Sigmoid colon (tissue), 7 donors: ENCODE measurements at places on chromosomes 7 and 10. TPM values are rescaled to one million over a fixed set of nuclear protein-coding genes. Genes with fewer than 3 reads are reported as not detected.

DNA sequence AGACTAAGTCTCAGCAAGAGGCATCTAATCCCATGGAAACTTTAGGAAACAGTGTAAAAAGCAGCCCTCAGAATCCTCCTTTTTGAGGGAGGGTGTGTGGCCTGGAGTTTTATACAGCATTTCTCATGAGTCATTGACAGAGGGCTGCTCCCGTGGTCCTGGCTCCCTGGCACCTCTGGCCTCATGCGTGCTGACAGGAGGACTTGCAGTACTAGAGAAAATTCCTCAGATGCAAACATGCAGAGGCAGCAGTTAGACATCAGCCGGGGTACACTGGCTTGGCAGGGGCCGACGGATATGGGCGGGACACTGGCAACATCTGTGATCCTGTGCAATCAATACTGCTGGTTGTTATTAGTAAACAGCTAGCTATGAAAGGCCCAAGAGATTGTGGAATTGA, 925.1 kb upstream of the CELF2 start:
- no peak for DNase-seq

DNA sequence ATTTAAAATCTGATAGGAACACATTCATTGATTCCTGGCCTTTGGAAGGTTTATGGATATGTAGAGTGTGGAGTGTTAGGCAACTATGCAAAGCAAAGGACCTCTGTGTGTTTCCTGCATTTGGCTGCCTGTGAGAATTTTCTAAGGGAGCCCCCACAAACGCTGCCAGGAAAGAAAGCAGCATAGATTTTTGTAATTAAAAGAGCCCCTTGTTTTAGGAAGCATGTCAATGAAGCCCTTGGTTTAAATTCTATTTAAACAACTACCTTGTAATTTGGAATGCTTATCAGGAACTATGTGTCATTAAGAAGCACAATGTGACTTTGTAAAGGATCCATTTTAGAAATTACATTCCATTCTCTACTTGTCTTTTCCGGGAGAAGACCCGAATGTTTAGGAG, 742.5 kb downstream of the NXPH1 start:
- DNase-seq, result no peak

DNA sequence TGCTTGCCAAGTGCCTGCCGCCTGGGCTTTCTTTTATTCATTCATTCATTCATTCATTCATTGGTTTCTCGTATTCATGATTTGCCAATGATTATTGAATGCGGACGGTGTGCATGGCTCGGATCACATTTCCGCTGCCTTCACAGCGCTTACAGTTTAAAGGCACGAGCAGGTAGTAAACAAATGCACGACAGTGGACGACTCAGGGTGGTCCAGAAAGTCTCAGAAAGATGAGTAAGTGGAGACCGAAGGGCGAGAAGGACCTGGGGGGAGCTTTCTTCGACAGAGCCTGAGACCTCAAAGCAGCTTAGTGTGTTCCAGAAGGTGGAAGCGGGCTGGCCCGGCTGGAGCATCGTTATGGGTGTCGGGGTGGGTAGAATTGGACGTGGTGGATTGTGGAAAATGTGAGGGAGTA, 506 bp downstream of the MCM10 start:
- no peak for DNase-seq

DNA sequence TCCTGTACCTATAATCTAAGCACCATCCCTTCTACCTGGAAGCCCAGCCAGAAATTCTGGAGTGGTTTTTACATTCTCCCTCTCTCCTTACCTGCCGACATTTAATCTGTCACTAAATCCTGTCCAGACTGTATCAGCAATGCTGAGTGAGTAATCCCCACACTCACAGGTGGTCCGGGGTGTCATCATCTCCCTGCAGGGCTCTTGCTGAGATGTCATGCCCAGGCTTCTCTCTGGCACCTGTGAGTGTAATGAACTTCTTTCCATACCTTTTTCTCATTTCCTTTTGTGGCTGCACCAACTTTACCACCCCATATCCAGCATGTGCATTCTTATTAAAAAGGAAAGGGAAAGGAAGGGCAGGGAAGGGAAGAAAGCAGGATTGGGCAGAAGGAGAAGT, 355.2 kb downstream of the CCSER2 start:
- no peak for DNase-seq

DNA sequence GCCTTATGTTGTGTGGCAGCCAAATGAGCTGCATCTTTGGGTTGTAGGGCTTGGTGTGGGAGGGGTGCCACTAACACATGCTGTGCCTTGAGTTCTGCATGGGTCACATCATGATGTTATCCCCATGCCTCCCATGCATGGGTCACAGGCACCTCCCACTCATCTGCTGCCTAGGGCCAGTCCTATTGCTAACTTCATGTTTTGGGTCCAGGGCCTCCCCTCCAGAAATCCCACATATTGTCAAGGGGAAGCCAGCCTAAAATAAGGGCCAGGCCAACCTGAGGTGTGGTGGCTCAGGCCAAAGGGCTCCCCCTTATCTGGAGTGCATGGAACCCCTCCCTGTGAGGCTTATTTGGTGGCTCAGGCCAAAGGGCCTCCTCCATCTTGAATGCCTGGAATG, 299.0 kb downstream of the RPS24 start:
- no peak for DNase-seq

DNA sequence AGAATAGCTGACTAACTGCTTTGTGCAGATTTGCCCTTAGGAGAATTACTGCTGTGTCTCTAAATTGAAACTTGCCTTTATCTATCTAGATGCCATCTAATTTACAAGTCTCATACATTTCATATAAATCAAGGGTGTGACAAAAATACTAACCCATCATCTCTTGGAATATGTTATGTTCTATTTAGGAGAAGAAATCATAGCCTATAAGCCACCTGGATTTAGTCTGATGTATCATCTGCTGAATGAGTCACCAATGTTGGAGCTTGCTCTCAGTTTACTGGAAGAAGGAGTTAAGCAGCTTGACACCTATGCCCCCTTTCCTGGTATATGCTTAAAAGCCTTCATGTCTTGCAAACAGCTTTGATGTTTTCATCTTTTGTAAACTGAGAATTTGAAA, 43.5 kb downstream of the NUP205 start:
- no peak for DNase-seq

DNA sequence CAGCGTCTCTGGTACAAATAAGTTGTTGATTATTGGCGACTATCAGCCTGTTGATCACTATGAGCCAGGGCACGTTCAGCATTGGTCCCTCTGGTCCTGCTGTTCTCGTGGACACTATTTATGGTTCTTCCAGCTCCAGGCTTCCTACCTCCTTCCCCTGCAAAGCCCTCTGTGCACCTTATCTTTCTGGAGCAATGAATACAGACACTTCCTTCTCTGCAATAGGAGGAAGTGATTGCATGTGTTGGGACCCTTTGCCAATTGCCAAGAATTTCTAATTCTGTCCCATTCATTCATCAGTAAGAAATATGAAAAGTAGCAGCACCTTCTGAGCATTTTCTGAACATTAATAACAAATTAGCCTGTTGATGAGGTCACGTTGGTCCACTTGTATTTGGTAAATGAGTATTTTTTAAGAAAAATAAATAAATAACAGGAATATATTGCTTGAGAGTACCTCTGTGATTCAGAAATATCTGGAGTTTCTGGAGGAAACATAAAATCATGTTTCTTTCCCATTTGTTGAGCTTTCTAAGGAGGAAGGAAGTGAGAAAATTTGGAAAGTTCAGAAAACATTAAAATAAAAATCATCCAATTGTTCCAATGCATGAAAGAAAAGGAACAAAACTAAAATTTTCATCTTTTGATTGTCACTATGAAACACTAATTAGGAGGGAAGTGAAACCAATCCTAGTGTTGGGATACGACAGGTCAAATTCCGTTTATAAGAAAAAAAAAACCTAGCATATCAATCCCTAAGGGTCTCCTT, 259.1 kb upstream of the KLF6 start:
- DNase-seq, result no peak

DNA sequence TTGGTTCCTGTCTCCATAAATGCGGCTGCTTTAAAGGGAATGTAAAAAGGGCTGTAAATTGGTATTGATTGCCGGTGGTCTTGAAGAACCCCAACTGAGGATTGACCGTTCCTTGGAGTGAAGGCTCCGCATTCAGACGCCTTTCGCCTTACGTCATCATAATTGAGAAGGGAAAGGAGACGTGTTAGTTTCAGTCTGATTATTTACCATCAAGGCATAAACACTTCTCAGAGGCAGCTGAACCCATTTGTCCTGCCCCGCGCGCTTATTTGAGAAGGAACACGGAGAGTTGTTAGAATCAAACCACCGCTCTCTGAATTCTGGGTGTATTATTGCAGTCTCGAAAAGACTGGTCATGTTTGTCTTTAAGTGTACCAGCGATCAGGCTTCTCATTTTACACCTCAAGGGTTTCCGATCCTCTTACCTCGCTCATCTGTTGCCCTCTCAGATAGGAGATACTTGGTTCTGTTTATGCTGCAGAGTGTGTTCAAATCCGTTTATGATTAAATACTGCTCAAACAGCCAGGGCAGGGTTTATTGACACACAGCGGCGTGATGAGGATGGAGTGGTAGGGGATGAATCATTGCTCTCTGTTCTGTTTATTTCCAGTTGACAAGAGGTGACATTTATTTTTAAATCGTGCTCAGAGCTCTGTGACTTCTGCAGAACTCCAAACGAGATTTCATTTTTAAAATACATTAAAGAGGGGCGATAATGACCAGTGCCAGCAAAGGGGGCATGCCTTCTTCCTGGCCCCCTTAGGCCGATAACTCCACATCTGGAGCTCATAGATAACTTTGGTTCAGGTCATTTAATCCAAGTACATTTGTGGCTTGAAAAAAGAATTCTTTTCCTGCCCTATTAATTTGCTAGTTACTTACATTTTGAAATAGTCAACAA, 30.4 kb downstream of the FOXK1 start:
- DNase-seq, result no peak

DNA sequence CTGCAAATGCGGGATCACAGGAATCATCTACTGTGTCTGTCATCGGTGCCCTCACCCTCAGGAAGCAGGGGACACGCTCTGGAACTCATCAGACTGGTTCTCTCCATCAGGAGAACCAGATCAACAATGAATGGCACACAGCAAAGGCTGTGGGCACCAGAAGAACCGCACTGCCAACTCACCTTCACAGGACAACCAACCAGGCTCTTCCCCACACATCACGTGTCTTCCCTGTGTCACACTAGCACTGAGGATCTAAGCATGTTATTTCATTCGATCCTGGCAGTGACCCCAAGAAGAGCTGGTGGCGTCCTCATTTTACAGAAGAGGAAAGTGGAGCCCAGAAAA, 106.1 kb downstream of the TNS3 start:
- DNase-seq, result no peak

- no peak for DNase-seq
Observed at GRCh38 chr10:19767876-19768275, 48.4 kb upstream of the PLXDC2 start.

DNA sequence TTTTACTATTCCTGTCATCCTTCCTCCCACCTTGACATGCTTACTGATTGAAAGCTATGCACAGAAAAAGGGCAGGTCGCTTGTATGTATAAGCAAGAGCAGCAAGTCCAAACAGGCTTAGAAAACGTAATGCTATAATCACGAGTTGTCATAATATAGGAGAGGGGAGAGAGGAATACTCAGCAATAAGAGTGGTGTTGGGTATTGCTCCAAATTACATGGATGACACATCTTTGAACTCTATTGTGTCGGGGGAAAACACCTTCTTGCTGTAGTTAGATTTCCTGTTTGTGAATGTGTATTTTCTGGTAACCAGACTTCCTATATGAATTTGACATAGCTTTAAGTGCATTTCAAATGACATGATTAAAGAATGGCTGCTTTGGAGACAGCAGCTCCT, 7.5 kb downstream of the MET start:
- no peak for DNase-seq

DNA sequence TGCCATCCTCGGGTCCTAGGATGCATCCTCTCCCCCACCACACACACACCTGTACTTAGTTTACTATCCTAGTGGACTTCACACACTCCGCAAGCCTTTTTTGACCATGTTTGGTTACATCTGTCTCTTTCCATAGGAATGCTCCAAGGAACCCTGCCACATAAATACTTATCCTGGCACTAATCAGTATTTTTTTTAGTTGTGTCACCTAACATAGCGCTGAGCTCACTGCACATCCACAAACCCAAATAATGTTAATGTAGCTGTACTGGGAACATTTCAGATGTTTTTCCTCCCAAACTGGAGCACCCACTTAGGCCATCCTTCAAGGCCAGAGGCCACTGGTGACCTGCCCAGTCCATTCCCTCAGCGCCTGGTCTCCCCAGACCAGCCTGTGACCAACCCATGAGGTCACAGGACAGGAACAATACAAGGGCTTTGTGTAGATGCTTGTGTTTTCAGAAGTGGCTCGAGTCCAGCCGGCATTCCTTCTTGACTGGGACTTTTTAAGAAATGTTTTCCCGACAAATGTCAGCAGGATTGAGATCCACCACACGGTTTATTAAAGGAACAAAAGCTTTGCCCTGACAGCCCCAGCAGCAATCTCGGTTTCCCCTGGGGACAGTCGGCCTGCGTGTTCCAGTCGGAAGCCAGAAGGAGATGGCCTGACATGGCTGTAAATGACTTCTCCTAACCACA, 181.4 kb downstream of the JCAD start:
- DNase-seq, result no peak

Gene AGR2
- not detected for total RNA-seq

Gene ZWINT
- 5.7 TPM for total RNA-seq

Gene GNGT1
- not detected for total RNA-seq

Gene GBX1
- not detected for total RNA-seq

Gene MGAM2
- not detected for total RNA-seq
